Nephron progenitor cell (in vitro differentiated cells): ENCODE measurements at places on chromosomes 3 and 15.

DNA sequence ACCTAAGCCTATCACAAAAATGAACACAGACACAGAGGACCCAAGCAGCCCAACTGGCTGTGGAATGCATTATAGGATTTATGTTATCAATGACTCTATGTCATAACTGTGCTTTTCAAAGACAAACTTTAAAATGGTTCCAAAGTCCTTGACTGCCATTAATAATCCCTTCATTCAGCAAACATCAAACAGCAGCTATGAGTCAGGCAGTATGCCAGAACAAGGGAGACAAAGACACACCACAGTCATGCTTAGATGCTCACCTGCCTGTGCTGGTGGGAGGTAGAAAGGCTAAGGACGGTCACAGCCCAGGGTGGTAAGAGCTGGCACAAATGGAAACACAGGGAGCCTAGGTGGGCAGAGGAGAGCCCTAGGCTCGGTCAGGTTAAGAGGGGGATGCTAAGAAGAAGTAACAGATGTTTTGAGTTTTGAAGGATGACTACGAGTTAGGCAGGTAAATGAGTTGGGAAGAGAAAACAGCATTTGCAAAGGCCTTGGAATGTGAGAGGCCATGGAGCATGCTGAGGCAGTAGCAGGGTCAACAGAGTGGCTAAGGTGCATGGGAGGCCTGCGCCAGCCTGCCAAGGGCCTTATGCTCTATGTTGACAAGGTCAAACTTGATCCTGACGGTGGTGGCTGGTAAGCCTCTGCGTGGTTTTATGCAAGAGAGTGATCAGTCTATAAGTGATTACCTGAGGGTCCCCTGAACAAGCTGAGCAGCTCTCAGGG is 23.0 kb downstream of the NMNAT3 start:
- no peak for DNase-seq

DNA sequence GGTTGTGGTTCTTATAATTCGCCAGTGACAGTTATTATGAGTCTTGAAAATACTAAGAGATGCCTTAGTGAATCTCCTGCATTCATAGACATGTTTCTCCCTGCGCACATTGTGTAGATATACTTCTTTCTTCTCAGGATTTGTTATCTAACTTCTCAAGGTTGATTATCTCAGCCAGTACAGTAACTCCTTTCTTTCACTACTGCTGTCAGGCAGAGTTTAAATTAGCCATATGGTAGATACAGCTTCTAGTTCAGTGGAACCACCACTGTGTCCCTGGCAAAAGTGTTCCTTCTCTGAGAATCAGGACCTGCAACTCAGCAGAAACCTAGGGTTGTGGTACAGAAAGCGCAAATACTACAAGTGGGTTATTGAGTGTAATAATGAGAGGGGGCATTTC is 175.0 kb upstream of the SGO1 start:
- DNase-seq, result no peak

DNA sequence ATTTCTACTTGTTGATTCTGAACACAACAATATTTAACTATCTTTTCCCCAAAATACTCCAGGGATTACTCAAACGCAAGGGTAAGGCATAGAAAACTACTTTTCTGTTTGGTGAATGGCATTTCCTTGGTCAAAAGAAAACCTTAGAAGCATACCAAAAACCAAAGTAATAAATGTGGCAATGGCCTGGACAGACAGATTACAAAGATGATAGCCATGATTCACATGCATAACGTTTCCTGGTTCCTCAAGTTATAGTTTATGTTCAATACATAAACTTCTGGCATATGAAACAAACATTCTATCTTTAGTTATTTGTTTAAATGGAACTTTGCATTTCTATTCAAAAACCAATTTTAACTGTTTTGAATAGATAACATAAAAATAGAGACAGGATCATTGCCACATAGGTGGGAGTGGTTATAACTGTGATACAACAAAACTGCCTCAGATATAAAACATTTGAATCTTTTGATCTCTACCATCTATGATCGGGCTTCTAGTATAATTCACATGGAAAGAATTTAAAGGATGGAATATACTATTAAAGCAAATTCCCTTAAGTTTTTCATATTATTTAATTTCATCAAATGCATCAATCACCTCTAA is 32.1 kb downstream of the FOXP1 start:
- DNase-seq, result no peak

GRCh38 chr3:69379661-69380060 is 6.2 kb downstream of the FRMD4B start:
- no peak for DNase-seq

- DNase-seq, result peak; percentile 91
These were observed at the start of the genes FBXO45 and WDR53 for GRCh38 chr3:196568246-196569002. Gene FBXO45, plus strand, starts transcription at chr3:196568660. Its CDS starts 325 bp downstream, at chr3:196568985. Gene WDR53, minus strand, starts transcription at chr3:196568554. Its CDS starts 7,079 bp downstream, at chr3:196561475.

DNA sequence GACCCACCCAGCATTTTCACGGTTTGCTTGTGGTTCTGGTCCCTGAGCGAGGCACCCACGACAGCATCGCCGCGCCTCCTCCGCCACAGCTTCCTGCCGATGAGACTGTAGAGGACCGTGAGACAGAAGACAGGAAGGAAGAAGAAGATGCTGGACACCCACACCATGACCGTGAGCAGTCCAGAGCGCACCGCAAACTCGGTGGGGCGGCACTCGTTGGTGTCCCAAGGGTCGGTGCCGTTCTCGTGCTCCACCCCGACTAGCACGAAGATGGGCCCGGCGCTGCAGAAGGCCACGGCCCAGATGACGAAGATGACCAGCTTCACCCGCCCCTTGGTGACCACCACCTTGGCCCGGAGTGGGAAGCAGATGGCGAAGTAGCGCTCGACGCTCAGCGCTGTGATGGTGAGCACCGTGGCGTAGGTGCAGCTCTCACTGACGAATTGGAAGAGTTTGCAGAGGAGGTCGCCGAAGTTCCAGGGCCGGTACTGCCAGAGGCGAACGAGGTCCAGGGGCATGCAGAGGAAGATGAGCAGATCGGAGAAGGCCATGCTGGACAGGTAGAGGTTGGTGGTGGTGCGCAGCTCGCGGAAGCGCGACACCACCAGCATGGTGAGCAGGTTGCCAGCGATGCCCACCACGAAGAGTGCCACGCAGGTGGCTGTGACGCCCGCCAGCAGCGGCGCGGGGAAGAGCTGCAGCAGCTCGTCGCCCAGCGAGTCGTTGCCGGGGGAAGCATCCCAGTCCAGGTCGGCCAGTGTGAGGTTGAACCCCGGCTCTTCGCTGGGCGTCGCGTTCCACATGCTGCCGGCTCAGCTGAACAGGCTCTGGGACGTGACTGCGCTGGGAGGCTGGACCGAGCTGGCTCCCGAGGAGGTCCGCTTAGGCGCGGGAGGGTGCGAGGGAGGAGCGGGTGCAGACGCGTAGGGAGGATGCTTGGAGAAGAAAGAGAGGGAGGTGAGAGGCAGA is at the start of gene GHSR:
Gene GHSR, minus strand, starts transcription at position 846 of the 969 bp plus-strand sequence. Its CDS starts 43 bp downstream, at position 803.
- DNase-seq, result peak; percentile 15

GRCh38 chr15:100861511-100861991 is 18.1 kb upstream of the ALDH1A3 start:
- DNase-seq, result no peak

GRCh38 chr3:66795365-66795764 is 202.7 kb upstream of the KBTBD8 start:
- DNase-seq, result no peak

DNA sequence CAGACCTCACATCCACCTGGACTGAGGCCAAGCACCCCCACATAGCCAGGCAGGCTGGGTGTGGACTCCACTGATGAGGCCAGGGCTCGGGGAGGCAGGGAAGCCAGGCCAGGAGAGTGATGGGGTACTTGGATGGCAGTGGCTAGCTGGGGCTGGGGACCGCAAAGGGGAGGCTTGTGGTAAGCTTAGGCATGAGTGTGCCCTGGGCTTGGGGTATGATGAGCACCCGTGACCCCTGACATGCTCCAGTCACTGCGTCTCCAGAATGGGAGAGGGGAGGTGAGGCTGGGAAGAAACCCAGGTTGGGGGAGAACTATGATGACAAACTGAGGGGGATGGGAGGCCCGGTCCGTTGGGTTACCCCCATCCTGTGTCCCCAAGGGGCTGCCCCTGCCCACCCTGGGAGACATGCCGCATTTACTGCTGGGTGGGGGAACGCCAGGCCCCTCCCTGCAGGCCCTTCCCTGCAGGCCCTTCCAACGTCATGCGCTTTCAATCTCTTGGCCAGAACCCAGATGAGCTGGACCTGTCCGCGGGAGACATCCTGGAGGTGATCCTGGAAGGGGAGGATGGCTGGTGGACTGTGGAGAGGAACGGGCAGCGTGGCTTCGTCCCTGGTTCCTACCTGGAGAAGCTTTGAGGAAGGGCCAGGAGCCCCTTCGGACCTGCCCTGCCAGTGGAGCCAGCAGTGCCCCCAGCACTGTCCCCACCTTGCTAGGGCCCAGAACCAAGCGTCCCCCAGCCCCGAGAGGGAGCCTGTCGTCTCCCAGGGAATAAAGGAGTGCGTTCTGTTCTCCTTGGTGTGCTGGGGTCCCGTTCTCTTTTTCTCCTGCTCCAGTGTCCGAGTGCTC is 34.1 kb downstream of the TSPAN3 start:
- DNase-seq, result no peak

DNA sequence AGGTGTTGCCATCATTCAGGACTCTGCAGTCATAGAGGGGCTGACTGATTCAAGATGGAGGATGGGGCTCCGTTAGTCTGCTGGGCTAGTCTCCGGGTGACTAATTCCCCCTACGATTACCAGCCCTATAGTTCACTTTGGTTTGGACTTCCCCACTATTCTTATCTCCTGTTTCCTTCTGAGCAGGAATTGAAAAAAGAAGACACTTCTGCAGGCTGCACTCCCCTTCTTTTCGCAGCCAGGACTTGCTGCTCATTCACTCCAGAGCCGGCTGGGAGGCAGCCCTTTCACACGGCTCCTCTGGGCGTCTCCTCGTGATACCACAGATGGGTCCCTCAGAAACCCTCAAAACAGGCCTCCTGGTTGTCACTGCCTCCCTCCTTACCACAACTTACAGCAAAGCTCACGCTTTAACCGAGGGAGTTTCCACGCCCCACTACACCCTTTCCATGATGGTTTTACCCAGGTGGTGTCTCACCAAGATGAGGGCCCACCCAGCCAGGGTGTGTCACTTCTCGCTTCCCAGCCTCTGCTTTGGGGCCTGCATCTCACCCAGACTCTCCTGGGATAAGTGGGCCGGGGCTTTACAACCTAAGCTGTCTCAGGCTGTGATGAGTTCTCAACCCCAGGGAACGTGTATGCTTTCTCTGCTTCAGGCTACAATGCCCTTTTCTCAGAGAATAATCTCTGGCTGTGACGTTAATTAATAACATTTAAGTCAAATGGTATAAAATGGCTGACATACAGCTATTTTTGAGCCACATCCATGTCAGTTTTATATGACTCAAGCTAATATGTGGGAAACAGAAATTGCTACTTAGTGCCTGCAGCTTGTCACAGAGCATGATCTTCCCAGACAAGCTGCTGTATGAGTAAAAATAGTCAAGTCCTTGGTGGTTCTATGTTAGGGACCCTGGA is 11.9 kb downstream of the CX3CR1 start:
- no peak for DNase-seq

DNA sequence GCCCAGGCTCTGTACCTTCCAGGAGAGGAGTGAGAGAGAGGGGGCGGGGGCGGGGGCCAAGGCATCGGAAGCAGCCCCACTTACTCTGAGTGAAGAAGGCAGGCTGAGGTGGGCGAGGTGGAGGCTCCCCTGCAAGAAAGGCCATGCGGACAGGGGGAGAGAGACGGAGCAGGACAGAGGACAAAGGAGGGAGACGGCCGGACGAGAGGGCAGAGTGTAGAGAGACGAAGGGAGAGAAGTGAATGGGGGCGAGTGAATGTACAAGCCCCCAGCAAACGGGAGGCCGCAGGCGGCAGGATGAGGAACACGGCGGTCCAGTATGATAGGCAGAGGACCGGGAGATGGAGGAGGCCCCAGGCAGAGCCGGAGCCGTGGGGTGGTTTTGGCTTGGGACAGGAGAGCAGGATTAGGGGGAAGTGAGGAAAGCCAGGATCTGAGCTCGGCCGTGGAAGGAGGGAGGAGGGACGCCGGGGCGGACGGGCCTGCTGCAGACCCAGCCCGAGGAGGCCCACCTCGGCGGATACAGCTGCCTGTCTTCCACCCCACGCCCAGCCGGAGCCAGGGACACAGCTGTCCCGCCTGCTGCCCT is 38.8 kb downstream of the TNK2 start:
- no peak for DNase-seq

DNA sequence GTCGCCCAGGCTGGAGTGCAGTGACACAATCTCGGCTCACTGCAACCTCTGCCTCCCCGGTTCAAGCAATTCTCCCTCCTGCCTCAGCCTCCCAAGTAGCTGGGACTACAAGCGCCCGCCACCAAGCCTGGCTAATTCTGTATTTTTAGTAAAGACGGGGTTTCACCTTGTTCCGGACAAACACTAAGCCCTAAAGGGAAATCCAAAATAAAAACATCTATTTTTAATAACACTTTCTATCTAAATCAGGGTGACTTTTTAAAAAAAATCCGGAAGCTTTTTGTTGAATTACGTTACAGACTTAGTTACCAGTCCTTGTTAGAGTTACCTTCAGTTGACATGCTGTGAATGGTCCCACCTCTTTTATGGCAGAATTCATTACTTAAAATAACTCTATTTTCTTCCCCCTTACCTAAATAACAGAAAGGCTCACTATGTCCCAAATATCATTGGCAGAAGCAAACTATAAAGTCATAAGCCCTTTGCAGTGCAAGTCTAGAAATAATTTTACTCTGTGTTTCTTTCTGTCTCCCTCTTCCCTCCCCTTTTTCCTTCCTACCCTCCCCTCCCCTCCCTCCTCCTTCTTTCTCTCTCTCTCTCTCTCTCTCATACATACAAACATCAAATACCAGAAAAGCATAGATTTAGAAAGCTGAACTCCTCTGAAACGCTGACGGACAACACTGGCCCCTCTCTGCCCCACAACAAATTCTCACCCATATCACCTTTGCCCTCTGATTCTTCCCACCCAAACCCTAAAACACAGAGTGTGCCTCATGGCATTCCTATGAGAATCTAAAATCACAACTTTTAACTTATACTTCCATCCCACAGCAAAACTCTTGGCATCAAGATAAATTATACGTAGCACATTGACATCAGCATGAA is 18.3 kb downstream of the THBS1 start:
- DNase-seq, result no peak

DNA sequence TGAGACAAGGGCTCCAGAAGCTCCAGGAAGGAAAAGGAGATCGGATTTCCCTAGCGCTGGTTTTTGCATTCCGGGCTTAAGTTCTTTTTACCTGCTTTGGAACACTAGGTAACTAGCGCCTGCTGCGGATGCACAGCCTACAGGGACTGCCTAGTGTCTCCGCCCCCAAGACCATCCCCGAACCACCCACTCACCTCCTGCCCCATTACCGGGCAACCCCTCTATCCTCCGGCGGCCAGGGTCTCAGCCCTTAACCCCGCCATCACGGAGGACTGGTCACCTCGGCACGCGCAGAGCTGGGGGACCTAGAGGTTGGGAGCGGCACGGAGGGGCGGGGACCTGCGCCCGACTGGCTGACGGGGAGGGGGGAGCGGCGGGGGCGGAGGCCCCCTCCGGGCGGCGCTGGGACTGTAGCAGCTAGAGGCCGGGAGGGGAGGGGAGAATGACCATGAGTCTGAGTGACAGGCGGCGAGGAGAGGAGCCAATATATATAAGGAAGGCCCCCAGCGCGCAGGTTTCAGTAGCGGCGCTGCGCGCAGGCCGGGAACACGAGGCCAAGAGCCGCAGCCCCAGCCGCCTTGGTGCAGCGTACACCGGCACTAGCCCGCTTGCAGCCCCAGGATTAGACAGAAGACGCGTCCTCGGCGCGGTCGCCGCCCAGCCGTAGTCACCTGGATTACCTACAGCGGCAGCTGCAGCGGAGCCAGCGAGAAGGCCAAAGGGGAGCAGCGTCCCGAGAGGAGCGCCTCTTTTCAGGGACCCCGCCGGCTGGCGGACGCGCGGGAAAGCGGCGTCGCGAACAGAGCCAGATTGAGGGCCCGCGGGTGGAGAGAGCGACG is at the start of gene DLL4:
Gene DLL4, plus strand, starts transcription at position 520 of the 839 bp plus-strand sequence. CDS start 329 bp downstream, outside the sequence.
- peak; percentile 75 for DNase-seq
